ENCODE measurements at places on chromosomes 1 and 21. TPM values are rescaled to one million over a fixed set of nuclear protein-coding genes. Genes with fewer than 3 reads are reported as not detected.

- DNase-seq, result no peak
Observed at GRCh38 chr1:226046240-226046639, 16.3 kb upstream of the H3-3A start.

DNA sequence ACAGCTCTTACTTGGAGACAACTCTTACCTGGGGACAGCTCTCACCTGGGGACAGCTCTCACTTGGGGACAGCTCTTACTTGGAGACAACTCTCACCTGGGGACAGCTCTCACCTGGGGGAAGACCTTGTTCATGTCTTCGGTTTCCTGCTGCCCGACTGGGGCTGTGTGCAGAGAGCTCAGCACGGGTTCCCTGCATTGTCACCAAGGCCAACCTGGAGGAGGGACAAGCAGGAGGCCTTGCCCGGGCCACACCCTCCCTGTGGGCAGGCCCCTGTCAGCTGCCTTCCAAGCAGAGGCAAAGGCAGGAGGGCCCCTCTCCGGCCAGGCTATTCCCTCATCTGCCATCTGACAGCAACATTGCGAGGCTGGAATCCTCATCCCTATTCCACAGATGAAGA, at the start of gene LDLRAD1:
TSS of gene LDLRAD1 (minus strand) at position 208 of the 400 bp plus-strand sequence. CDS start at position 134, 74 bp downstream.
- DNase-seq, result no peak

DNA sequence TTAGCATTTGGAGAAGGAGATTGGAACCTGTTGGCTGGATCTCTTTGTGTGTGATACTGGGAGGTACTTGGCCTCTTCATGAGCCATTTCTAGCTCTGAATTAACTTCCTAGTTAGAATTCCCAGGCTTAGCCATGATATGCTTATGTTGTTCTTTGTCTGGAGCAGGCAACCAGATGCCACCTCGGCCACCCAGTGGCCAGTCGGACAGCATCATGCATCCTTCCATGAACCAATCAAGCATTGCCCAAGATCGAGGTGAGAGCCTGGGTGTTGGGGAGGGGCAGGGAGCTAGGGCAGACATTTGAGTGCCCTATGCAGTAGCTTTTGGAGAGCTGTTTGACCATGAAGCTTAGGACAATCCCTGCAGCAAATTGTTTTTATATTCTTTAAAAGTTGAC, 26.5 kb upstream of the PIGV start:
- no peak for DNase-seq

DNA sequence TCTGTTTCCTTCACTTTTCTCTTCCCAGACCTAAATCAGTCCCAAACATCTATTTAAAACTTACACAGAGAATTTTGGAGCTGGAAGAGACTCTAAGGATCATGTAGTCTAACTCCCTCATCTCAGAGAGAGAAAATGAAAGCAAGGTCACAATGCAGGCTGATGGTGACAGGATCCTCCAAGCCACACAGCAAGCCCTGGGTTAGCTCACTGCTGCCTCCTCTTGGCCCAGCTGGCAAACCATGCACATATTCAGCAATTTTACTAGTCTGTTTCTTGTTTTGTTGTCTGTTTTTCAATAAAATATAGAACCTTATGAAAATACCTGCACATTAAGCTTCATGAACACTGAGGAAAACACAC, 27.7 kb upstream of the LY9 start:
- DNase-seq, result peak; percentile 51

- no peak for DNase-seq
Observed at GRCh38 chr1:15509586-15509985, 14.4 kb downstream of the CASP9 start.

The ZBTB7B gene
- 58.9 TPM for total RNA-seq

The PEAR1 gene
- 8.2 TPM for total RNA-seq

The BTBD19 gene
- 2.5 TPM for total RNA-seq

The PRAMEF26 gene
- not detected for total RNA-seq
